Cardiac septum (tissue), 1 donor: ENCODE measurements at places on chromosomes 3 and 15. TPM values are rescaled to one million over a fixed set of nuclear protein-coding genes. Genes with fewer than 3 reads are reported as not detected.

- no peak for DNase-seq
Measured at GRCh38 chr3:71652781-71653413, 69.4 kb upstream of the FOXP1 start.

DNA sequence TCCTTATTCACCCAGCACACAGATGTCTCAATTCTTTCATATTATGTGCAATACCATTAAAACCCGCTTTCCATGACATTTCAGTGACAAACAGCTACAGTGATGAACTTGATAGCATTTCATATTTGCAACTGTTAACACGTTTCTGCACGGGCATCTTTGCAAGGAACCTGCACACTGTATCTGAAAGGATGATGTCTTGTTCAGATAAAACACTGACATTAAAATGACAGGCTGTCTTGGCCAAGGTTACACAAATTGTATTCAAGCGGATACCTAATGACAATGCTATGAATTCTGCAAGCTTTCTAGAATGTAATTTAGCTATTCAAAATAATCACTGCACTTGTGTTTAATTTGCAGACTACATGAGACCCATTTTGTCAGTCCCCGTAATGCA is 529.2 kb downstream of the FOXP1 start:
- no peak for DNase-seq

DNA sequence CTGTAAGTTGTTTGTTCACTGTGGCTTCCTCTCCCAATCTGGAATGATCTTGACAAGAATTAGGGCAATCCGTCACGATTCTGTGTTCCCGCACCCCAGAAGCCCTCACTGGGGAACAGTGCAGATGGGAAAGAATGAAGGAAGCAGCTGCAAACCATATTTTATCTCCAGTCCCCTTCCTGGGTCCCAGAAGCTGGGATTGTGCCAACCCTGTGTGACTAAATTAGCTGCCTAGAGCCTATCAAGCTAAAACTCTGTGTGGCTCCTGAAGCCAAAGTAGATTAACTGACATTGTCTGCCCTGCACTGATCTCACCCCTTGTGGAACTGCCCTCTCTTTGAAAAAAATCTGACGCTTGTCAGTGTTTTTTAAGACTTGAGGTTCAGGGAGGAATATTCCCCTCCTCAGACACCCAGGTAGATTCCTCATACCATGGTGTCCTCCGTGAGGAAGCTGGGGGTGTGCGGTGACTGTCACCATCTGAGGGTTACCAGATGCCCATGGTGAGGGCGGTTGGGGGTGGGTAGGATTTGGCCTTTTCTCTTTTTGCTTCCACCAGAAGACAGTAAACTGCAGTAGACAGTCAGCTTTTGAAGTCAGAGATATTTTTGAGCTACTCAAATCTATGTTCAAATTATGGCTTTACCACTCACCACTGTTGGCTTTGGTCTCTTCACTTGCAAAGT is 358.3 kb upstream of the TPM1 start:
- no peak for DNase-seq

GRCh38 chr3:105511031-105511430 is 144.3 kb downstream of the ALCAM start:
- DNase-seq = no peak

DNA sequence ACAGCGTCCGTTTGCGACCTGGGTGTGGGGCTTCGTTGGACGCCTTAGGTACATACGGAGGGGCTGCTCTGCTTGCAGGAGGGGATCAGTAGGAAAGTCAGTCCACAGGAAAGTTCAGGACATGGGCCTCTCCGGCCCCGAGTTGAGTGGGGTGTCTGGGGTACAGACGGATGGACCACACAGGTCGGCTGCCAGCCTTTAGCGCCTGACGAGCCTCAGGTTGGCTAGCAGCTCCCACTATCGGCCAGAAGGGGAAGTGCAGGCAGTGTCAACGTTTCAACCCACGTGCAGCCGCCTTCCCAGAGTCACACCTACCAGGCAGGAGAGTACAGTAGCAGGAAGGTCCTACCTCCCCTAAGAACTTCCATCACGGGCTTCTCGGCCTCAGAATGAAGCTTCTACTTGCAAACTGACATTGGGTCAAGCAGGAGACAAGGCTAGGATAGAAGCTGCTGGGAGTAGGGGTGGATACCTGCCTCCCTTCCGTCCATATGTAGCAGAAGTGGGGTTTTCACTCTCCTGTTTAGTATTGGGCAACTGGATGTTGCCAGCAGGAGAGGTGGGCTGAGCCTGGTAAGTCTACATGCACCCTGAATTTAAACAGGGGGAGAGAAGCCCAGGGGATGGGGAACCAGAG is 1.8 kb upstream of the SCN5A start:
- DNase-seq = peak; percentile 90

- DNase-seq = no peak
Measured at GRCh38 chr3:134563601-134564000, 77.7 kb downstream of the CEP63 start.

GRCh38 chr3:46987743-46988401 is 8.4 kb downstream of the NBEAL2 start:
- peak; percentile 94 for DNase-seq

Gene TUSC7
- total RNA-seq = not detected

DNA sequence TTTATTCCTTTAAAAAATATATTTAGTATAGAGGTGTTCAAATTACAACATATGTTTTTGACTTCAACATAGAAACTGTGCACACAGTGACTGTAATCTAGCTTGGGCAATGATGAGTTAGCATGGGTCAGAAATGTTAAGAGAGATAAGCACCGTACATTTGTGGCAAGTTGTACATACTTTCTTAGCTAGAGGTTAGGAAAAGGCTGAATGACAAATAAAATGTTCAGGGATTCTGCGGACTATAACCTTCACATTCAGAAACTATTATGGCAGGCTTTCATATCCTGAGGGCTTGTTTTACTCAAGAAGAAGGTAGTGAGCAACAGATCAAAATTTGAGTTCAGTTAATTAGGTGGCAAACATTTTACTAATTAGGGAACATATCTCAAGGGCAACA is 379.7 kb upstream of the EPHA6 start:
- no peak for DNase-seq

Gene PIGZ
- 5.9 TPM for total RNA-seq

GRCh38 chr3:47425383-47425778 is 44.6 kb downstream of the PTPN23 start:
- no peak for DNase-seq

Gene UBE2Q2
- total RNA-seq = 38.3 TPM

- DNase-seq = no peak
Measured at GRCh38 chr3:123004201-123004918, 23.2 kb downstream of the SEMA5B start.
